ENCODE measurements at places on chromosomes 3 and 15.

DNA sequence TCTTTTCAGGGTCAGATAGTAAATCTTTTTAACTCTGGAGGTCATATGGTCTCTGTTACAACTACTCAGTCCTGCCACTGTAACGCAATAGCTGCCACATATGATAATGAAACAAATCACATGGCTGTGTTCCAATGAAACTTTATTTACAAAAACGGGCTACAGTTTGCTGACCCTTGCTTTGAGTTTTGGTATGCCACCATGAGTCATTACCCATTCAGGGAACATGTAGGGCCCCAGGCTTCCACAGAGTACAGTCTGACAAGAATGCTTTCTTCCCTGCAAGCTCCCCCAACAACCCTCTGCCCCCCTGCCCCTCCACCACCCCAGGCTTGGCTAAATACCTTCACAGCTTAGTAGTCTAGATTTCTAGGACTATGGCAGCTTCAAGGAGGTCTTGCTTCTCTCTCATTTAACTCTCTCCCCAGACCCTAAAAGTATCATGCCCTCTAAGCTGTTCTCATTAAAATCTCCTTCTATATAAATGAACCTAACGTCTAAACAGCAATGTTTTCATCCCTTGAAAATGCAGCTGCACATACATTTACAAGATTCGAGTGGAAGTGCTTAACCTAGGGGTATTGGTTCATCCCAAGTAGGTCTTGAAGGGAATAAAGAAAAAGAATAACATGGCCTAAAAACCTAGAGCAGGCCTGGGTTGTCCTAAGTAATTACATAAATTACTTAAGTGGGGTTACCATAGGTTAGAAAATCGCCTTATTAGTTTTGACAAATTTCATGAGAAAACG lies 117.8 kb upstream of the PRICKLE2 start:
- no peak for DNase-seq

DNA sequence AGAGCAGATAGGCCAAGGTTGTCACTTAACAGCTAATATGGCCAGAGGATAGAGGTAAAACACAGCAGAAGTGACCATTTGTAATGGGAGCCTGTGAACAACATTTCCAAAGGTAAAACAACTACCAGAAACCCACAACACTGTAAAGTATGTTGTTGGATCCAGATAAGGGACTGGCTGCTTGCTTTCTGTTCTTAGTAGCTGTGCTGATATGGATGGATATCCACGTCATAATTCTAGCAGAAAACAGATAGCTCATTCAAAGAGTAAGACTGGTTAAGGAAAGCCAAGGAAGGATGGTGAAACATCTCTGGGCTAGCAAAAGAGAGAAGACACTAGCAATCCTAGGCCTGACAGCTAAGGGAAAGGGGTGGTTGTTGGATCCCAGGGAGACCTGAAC lies 36.9 kb upstream of the SPRED1 start:
- DNase-seq: no peak

DNA sequence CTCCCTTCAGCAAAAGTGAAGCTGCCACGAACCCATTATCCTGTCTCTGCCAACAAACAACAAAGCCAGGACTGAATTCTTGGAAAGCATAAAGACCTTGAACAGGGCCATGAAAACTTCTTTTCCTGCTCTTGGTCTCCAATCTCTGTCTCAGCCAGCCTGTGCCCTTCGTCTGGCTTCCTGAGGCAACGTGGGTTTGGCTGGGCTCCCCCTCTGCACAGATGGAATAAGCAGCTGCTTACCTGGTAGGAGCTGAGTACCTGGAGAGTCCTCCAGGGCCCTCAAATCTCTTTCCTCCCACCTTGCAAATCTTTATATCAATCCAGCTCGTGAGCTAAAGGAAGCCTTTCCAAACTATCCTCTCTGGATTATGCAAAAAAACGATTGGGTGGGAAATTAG lies 97.6 kb upstream of the PSMD6 start:
- DNase-seq: no peak

GRCh38 chr3:43874731-43875130 lies 184.0 kb downstream of the ABHD5 start:
- DNase-seq: no peak

DNA sequence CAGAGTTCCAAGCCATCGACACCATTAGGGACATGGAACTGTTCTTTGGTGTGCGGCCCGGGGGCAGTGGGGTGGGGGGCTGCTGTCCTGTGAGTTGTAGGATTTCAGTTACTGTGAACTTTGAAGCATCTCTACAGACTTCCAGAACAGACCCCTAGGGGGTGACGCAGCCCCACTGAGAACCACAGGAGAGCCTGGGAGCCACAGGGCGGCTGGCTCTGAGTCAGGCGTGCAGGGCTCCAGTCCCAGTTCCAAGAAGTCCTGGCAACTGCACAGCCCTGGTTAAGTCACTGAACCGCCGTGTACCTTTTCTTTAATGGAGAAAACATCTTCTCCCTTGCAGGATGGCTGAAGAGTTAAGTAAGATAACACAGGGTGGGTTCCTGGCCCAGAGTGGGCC lies 23.5 kb upstream of the LRTM1 start:
- no peak for DNase-seq

DNA sequence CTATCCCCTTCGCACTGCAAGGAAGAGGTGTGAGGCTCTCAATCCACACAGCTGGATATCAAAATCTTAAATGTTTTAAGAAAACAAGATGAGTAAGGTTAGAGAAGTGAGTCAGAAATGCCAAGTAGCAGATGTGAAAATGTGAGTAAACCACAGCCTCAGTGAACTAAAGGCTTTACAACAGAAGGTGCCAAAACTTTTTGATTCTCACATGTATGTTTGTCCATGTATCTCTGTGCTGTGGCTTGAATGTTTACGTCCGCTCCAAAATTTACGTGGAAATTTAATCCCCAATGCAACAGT lies 126.8 kb upstream of the PFN2 start:
- no peak for DNase-seq

- no peak for DNase-seq
Observed at GRCh38 chr3:127640042-127640355, 11.0 kb downstream of the PODXL2 start.

GRCh38 chr15:47431501-47431900 lies 285.8 kb upstream of the SEMA6D start:
- DNase-seq: no peak

- no peak for DNase-seq
Observed at GRCh38 chr3:161197855-161198850, 23.0 kb upstream of the NMD3 start.

DNA sequence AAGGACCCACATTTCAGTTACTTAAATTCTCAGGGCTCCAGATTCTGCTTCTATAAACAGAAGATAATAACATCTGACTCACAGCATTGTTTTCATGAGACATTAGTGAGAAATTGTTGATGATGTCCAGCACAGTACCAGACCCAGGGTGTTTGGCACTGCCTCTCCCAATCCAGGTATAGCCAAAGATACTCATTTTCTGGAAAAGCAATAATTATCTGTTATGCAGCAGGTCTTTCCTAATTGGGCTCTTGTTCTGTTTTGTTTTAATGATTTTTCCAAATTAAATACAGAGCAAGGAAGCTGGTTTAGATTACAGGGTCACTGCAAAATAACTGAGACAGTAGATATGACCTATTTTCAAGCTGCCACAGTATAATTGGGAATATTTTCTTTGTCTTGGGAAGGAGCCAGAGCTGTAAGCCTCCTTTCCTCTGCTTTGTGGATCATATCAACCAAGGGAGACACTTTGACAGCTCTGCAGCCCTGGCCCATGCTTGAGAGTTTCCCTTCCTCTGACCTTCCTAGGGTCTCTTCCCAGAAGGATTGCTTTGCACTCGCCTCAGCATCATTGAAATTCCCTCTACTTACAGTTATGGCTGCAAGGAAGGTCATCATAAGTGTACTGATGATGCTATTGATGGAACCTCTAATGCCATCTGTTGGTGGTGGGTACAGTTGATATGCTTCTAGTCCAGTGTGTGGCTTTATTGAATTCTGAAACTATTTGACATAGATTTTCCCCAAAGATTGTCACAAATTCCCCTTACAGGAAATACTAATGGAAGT lies 522.4 kb upstream of the ADAMTS9 start:
- no peak for DNase-seq

DNA sequence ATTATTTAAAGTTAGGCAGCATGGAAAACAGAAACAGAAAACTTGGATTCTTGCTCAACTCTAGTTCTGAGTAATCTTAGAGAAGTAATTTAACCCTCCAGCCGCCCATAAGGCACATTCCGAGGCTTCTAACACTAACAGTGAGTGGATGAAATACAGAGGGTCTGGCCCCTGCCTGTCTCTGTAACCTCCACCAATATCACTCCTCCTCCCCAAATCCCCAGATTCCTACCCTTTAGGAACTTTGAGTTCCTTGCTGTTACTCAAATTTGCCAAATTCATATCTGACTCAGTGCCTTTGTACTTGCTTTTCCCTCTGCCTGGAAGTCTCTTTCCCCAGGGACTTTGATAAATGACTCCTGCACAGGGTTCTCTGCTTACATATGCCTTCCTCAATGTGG lies 112.5 kb upstream of the TGFBR2 start:
- DNase-seq: no peak

- peak; percentile 32 for DNase-seq
Observed at GRCh38 chr15:91302588-91303439, 202.8 kb downstream of the SV2B start.

GRCh38 chr15:44545913-44546802 lies 9.2 kb downstream of the EIF3J start:
- DNase-seq: peak; percentile 26

GRCh38 chr3:71547249-71548198 lies 36.0 kb downstream of the FOXP1 start:
- no peak for DNase-seq

DNA sequence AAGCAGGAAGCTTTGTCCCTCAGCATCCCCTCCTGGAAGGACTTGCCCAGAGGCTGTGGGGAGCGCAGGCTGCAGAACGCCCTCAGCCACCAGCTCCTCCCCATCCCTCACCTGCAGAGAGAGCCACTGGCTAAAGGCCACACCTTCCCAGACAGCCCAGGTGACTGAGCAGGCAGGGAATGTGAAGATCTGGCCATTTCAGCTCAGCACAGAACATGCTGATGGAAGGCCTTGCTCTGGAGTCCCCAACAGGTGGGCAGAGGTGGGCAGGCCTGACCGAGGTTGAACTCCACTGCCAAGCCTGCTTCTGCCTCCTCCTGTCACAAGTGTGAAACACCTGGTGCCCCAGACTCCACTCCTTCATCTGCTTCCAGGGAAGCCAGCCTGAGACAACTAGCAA lies 50.7 kb upstream of the SEC61A1 start:
- DNase-seq: no peak

- no peak for DNase-seq
Observed at GRCh38 chr3:50415061-50415460, 55.7 kb upstream of the TMEM115 start.

GRCh38 chr3:128395500-128396162 lies 71.1 kb downstream of the DNAJB8 start:
- no peak for DNase-seq

GRCh38 chr3:78887547-78888011 lies 880.2 kb downstream of the ROBO1 start:
- no peak for DNase-seq

DNA sequence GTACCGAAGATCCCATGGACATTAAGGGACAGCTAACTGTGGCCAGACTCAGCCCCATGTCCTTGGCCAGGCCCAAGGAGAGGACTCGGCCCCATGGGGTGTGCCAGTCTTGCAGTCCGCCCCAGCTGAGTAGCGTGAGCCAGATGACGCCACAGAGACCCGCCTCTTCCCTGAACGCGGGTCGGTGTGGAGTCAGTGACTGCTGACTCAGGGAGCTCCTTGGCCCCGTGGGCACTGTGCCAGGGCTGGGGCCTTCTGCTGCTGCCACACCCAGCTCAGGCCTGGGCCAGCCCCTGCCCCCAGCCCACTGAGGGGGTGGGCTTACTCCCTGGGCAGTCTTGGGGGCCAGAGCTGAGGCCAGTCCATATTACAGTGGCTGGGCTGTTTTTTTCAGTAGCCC lies 52.8 kb downstream of the PLXNA1 start:
- DNase-seq: no peak

- peak; percentile 49 for DNase-seq
Observed at GRCh38 chr15:85597155-85597815, 197.4 kb downstream of the KLHL25 start.

- DNase-seq: no peak
Observed at GRCh38 chr3:81485444-81485865, 276.0 kb downstream of the GBE1 start.

DNA sequence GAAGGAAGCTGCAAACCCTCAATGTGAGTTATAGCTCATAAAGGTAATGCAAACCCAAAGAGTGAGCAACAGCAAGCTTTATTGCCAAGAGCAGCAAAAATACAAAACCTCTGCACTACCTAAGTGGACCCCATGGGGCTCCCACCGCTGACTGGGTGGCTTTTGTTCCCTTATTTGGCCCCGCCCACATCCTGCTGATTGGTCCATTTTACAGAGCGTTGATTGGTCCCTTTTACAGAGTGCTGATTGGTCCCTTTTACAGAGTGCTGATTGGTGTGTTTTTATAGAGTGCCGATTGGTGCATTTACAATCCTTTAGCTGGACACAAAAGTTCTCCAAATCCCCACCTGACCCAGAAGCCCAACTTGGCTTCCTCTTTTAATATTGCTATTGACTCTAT lies 154.5 kb upstream of the NSMCE3 start:
- DNase-seq: no peak

- no peak for DNase-seq
Observed at GRCh38 chr15:50112488-50113186, 6.4 kb downstream of the ATP8B4 start.

- no peak for DNase-seq
Observed at GRCh38 chr15:67189326-67190051, 65.0 kb downstream of the AAGAB start.

GRCh38 chr3:110530902-110531301 lies 540.7 kb upstream of the NECTIN3 start:
- DNase-seq: no peak

GRCh38 chr3:36379872-36380220 lies 458 bp upstream of the STAC start:
- DNase-seq: no peak

- DNase-seq: peak; percentile 9
Observed at GRCh38 chr3:45145681-45146614, at the start of gene CDCP1. TSS of gene CDCP1 (minus strand) at chr3:45146378. CDS start at chr3:45146287, 91 bp downstream.

DNA sequence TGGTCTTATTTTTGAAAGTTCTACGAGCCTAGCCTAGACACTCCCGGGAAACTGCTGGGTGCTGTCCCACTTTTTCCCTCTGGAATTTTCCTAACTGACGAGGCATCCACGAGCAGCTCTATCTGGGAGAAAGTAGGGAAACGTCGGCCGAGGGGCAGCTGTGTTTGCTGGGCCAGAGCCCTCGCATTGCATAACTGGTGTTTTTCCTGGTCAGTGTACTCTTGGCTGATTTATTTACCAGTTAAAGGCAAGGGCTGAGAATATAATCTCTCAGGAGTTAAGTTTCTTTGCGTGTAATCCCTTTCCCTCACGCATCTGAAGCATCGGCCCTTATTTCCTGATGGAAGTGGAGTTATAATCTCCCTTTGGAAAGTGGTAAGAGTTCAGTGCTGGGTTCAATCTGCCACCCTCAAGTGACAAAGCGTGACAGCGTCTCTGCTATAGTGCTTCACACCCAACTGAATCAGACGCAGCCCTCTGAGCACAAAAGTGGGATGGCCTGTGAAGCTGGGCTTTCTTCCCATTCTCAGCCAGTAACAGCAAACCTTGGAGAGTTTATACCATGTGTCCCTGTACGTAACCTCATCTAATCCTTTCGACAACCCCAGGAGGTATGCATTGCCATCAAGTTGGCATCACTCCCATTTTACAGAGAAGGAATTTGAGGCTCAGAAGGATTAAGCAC lies 311.5 kb downstream of the RORA start:
- no peak for DNase-seq
